ENCODE measurements at places on chromosomes 5 and 9. TPM values are rescaled to one million over a fixed set of nuclear protein-coding genes. Genes with fewer than 3 reads are reported as not detected.

The CDH9 gene
- total RNA-seq: 6.5 TPM

The MLLT3 gene
- 23.1 TPM for total RNA-seq

The SRA1 gene
- 12.0 TPM for total RNA-seq

The BRD8 gene
- total RNA-seq: 19.3 TPM

The SPDL1 gene
- total RNA-seq: 35.4 TPM

The AMACR gene
- total RNA-seq: 10.4 TPM

The SLCO4C1 gene
- total RNA-seq: 0.96 TPM
